Omental fat pad (tissue), 4 donors: ENCODE measurements at places on chromosomes 1 and 21.

DNA sequence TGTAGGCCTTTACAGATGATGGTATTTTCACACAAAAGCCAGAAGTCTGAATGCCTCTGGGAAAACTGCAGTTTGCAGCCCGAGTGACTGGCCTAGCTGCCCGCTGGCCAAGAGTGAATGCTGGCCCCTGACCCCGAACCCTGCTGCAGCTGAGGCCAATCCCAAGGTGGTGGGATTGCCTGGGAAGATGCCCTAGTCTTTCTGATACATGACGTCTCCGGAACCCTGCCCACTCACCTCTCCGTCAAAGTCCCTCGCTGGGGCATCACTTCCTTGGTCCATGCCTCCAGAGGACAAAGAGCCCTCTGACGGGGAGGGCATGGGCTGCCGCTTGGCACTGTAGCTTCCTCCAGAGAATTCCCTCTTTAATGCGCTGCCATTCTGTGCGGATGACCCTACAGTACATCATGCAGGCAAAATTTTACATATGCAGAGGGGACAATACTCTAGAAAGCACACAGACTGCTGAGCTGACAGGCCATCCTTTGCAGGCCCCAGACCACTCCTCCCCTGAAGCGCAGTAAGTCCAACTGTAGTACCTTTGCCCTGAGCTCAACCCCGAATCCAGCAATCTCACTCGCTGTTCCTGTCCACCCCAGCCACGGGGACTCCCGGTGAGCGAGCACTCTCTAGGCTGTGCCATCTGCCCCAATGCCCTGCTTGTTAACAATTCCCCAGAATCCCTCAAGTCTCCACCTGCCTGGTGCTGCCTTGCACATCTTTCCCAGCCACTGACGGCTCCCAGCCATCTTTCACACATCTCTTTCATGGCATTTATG lies 54.7 kb downstream of the COQ8A start:
- DNase-seq, result no peak

DNA sequence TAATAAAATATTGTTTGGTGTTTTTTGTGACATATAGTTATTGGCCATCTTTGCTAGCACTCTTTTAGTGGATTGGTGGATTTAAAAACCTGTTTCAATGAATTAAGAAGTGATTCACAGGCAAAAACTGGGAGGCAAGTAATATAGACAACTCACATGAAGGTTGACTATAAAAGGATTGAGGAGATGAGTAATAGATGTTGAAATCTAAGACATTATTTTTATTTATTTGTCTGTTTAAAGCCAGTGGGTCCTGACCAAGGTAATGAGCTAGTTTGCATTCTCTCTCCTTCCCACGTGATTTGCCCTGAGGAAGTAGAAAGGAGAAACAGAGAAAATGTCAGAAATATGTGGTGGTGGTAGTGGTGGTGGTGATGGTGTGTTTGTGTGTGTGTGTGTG lies 351.5 kb upstream of the ZP4 start:
- no peak for DNase-seq

GRCh38 chr1:248306103-248306502 lies 2.9 kb upstream of the OR2T12 start:
- DNase-seq, result no peak

- no peak for DNase-seq
Measured at GRCh38 chr1:180213401-180214170, 16.5 kb upstream of the LHX4 start.

GRCh38 chr1:109889094-109889493 lies 21.6 kb upstream of the CSF1 start:
- DNase-seq, result no peak

DNA sequence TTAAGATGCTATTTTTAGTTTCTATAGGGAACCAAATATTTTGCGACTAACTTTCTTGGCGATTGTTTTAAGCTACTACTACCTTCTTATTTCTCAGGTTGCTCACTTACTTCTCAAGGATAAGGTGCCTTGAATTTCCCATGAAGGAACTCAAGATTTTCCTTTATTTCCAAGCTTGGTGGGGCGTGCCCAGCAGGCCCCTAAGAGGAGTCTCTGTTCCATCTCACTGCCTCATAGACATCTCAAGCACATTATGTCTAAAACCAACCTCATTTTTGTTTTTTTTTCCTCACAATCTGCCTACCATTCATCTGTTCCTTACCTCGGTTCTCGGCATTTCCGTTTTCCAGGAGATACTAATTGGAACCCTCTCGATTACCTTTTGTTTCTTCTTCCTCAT lies 421.9 kb downstream of the DISC1 start:
- no peak for DNase-seq

- no peak for DNase-seq
Measured at GRCh38 chr1:53627666-53628065, 111.3 kb downstream of the GLIS1 start.

- DNase-seq, result no peak
Measured at GRCh38 chr1:27406362-27406680, 13.9 kb downstream of the GPR3 start.

- no peak for DNase-seq
Measured at GRCh38 chr21:33051925-33052324, 18.0 kb upstream of the OLIG1 start.

DNA sequence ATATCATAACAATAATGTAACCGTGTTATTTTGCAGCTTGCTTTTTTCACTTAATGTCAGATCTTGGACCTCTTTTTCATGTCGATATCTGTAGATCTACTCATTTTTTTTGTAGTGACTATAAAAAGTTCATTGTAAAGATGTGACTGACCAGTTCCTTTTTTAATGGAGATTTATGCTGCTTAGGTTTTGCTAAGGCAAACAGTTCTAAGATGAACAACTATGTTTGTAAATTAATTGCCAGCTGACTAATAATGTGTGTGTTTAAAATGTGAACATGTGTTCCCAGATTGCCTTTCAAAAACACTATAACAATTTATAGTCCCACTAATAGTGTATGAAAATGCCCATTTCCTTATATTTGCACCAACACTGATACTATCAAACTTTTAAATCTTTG lies 18.1 kb upstream of the EPS8L3 start:
- DNase-seq, result no peak
